HFFc6 (cell line): ENCODE measurements at places on chromosomes 3 and 15.

DNA sequence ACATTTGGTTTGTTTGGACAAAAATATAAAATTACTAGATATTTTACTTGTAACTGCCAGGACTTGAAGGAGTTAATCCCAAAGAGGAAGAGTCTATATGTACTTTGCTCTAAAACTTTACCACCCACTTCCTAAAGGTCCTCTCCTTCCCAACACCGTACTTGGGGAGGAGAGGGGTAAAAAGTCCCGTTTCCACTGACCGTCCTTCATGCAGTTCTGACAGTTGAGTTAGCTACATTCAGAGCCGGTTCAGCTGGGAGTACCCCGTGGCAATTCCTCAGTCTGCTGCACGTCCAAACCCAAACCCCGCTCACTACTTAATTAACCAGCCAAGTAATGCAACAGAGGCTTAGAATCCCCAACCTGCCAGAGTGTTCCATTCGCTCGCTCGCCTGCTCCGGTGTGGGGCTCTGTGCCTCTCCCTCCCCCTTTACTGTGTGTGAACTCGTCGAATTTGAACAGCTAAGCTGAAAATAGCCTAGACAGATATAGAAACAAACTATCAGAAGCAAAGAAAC, 519.7 kb downstream of the FOXP1 start:
- no peak overlapping the region for H3K4me3 ChIP-seq
- no peaks in the 10 kb centered on the region for H3K27me3 ChIP-seq
- H3K27ac ChIP-seq, result no peak overlapping the region

GRCh38 chr3:85631070-85631469, 672.3 kb downstream of the CADM2 start:
- no peaks in the 10 kb centered on the region for H3K4me1 ChIP-seq
- no peak overlapping the region for H3K27ac ChIP-seq
- no peak overlapping the region for H3K4me3 ChIP-seq
- H3K27me3 ChIP-seq, result no peaks in the 10 kb centered on the region

DNA sequence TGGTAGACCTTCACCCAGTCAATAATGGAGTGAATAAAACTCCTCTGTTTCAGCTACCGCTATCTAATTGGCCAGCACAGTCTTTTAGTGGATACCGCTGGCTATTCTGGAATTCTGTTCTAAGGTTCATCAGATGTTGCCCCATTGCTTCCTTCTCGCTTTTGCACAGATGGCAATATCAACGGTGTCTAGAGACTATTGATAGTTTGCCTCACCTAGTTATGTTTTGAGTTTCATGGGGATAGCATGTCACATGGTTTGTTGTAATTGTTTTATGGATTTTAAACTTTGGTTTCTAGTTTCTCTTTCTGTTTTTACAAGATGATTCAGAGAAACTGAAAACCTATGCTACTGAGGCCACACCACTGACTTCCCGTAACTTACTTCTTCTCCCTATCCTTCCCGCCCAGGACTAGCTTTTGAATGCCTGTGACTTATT, 2.0 kb downstream of the XRN1 start:
- peaks cover 40% of the 10 kb centered on the region for H3K4me1 ChIP-seq
- peak overlapping the region; percentile 100 for H3K27ac ChIP-seq
- H3K27me3 ChIP-seq, result peaks cover 2% of the 10 kb centered on the region

DNA sequence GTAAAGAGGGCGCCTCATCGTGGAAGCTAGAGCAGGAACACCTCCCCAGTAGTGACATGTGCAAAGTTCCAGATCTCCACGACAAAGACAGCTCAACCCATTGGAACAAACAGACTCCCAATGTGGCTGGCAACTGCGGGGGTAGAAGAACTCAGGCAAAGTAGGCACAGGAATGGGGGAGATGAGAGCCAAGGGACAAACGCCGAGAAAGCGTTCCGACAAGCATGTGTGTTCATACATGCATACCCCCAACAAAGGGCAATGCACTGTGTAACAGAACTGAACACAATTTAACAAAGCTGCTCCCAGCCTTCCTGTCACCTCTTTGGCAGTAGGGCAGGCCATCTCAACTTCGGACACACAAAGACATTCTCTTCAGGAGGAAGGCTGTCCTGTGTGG, 11.6 kb downstream of the RCCD1 start:
- no peaks in the 10 kb centered on the region for H3K27me3 ChIP-seq
- DNase-seq, result no peak
- H3K4me3 ChIP-seq, result no peak overlapping the region
- peaks cover 46% of the 10 kb centered on the region; the same call in 1 of the 2 replicates for H3K36me3 ChIP-seq
- H3K4me1 ChIP-seq, result no peaks in the 10 kb centered on the region
- H3K27ac ChIP-seq, result no peak overlapping the region

GRCh38 chr3:127585163-127585812, 5.2 kb downstream of the TPRA1 start:
- no peak overlapping the region for H3K4me3 ChIP-seq
- no peak for DNase-seq
- no peaks in the 10 kb centered on the region; the same call in 1 of the 2 replicates for H3K36me3 ChIP-seq

GRCh38 chr15:52071570-52071969, 41.0 kb downstream of the BCL2L10 start:
- H3K4me3 ChIP-seq, result no peak overlapping the region
- H3K36me3 ChIP-seq, result peaks cover 9% of the 10 kb centered on the region
- H3K27me3 ChIP-seq, result no peaks in the 10 kb centered on the region; the same call in 1 of the 2 replicates
- DNase-seq, result no peak
